ENCODE measurements at places on chromosomes 11 and 22.

DNA sequence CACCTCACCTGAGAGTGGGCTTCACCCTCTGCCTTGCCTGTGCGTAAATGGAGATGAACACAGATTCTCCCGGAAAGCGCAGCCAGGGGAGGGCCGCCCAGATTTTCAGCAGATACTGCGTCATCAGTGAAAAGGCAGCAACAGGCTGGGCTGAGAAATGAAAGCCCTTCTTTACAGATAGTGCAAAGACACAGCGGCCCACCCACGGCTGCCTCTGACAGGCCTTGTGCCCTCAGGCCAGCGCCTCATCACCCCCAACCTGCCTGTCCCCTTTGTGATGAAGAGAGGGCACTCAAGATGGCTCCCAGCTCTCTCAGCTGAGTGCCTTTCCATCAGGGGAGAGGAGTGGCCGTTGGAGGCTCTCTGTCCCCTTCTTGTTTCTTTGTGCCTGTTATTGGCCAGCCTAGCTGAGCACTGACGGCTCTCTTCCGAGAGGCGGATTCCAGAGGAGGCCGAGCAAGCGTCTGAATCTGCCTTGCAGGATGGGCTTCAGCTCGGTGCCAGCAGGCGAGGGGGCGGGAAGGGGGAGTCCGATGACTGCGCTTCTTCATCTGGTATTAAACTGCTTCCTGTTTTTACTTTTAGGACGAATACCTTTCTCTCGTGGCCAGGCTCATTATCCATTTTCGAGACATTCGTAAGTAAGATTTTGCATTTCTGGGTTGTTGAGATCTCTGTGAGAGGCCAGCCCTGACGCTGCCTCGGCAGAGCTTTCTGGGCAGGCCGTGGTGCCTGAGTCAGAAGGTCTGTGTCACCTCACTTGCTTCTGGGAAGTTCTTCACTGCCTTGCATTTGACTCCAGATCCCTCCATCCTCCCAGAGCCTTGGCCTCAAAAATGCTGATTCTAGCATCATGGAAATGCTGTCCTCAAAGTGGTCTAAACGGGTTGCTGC lies 43.7 kb downstream of the MED15 start:
- peak; percentile 52 for DNase-seq

- no peak for DNase-seq
Measured at GRCh38 chr11:62242021-62242420, at the start of gene SCGB1D2. SCGB1D2 (plus strand) TSS chr11:62242239; CDS start chr11:62242308, 69 bp downstream.

DNA sequence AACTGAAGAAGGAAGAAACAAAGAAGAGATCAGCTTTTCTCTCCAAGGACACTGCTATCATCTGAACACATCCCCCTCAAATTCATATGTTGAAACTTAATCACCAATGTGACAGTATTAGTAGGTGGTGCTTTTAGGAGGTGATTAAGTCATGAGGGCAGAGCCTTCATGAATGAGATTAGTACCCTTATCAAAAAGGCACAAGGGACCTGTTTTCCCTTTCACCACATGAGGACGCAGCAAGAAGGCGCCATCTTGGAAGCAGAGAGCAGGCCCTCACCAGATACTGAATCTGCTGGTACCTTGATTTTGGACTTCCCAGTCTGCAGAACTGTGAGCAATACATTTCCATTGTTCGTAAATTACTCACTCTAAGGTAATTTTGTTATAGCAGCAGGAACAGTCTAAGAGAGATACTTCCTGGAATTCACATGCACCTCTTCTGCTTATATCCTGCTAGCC lies 20.9 kb upstream of the CREB3L1 start:
- no peak for DNase-seq

DNA sequence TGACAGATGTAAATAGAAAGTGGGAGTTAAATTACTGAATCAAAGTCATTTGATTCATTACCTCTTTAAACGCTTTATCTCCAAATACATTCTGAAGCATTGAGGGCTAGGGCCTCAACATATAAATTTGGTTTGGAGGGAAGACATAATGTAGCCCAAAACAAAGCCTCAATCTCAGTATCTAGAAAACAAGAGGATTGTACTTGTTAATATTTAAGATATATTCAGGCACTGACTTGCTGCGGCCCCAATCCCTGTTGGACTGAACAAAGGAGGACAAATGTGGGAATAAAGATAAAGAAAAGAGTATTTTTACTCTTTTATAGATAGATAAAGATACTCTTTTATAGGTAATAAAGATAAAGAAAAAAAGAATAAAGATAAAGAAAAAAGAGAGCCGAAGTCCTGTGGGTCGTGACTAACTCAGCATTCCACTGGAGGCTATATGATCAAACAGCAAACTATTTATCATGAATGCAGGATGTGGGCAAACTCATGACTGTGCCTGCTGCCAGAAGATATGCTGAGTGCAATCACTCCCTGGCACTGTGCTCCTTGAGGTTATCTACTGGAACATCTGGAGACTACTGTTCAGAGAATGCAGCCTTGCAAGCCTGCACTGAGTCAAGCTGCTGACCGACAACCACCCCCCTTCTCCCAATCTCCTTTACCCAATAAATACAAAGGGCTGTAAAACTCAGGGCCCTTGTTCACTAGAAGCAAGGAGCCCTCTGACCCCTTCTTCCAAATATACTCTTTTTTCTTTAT lies 6.9 kb downstream of the OR10V1 start:
- peak; percentile 57 for DNase-seq

DNA sequence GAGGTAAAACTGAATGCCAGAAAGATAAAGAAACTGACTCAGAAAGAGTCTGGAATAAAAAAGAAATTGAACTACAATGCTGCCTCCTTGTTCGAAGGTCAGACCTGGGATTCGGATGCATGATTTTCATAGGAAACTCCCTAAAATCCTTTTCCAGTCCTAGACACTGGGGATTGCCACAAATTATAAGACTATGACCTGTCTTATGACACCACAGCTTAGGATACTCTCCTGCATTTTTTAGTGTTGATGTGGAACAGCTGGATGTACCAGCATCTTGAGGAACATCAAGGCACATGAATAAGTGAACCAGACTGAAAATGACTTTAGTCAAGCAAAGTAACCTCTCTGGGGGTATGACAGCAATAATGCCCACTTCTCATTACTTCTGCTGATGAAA lies 9.0 kb downstream of the KIRREL3 start:
- DNase-seq = no peak

- DNase-seq = no peak
Measured at GRCh38 chr11:3380706-3381545, 2.0 kb upstream of the ZNF195 start.

- DNase-seq = no peak
Measured at GRCh38 chr11:12800032-12800671, 125.9 kb downstream of the TEAD1 start.

GRCh38 chr22:39738746-39739145 lies 154.8 kb downstream of the ENTHD1 start:
- no peak for DNase-seq

DNA sequence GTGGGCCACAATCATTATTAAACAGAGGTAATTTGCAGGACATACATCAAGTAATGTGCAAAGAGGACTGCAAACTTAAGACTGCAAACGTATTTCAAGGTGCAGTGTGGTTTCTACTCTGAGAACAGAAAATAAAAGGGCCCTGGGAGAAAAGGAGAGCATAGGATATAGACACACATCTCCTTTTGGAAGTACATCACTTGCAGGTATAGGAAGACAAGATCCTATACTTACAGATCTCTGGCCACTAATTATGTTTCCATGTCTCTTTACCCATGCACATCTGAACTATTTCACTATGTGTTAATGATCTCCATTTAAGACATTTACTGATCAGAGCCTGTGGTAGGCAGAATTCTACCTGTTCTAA lies 47.7 kb downstream of the PIWIL3 start:
- DNase-seq = no peak

- no peak for DNase-seq
Measured at GRCh38 chr22:27461470-27461869, 340.1 kb downstream of the MN1 start.

DNA sequence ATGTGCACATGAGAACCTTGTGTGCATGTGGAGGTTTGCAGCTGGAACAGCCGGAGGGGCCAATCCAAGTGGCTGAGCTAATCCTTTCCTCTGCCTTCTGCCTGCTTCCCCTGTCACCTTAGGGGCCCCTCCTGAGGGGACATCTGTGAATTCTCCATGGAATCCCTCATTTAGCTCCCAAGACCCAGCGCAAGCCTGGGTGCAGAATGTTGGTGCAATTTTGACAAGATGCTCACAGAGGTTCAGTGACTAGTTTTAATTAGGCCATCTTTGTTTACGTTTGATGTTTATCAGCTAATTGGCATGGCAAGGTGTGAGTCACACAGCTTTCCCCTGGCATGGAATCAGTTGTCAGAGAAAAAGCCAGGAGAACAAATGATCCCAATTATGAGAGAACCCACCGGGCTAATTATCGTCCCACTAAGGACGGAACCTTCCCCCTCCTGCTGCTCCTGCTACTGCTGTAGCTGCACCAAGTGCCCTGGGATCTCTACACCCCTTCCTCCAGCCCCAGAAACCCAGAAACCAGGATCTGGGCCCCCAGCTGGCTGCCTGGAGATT lies 63.6 kb upstream of the PAX6 start:
- DNase-seq = no peak

DNA sequence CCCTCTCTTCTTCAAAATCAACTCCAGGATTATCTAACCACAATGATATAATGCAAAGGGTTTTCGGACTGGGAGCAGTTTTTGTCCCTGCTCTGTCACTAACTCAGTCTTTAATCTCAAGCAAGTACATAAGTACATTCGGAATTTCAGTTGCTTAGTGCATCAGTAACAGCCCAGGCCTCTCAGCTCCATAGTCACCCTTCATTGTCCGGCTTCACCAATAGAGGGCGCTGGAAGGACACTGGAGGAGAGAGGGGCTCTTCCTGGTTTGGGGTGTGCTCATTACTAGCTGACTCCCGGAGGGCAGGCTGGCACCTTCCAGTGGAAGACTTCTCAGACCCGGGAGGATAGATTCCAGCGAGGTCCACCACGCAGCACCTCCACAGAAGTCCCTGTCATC lies 90.4 kb upstream of the PDGFD start:
- DNase-seq = peak; percentile 13

- DNase-seq = no peak
Measured at GRCh38 chr22:49332691-49333090, 495.0 kb downstream of the BRD1 start.

DNA sequence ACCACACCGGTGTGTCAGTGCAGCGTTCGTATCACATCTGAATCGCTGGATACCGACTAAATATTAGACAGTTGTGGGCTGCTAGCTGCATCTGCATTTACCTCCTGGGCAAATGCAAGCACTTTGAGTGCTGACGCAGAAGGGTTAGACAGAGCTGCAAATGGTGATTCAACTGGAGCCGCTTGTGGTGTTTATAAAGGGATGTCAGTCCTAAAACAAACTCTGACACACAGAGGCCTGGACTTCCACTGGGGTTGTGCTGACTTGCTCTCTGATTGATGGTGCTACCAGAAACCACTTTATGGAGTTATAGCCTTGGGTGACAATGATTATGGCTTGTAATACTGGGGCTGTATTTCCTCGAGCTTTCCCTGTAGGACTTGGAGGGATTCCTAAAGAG lies 374.4 kb downstream of the NTM start:
- DNase-seq = no peak

GRCh38 chr11:30467176-30467575 lies 119.0 kb downstream of the MPPED2 start:
- DNase-seq = no peak

GRCh38 chr11:64262271-64263002 lies 11.1 kb downstream of the PLCB3 start:
- no peak for DNase-seq

DNA sequence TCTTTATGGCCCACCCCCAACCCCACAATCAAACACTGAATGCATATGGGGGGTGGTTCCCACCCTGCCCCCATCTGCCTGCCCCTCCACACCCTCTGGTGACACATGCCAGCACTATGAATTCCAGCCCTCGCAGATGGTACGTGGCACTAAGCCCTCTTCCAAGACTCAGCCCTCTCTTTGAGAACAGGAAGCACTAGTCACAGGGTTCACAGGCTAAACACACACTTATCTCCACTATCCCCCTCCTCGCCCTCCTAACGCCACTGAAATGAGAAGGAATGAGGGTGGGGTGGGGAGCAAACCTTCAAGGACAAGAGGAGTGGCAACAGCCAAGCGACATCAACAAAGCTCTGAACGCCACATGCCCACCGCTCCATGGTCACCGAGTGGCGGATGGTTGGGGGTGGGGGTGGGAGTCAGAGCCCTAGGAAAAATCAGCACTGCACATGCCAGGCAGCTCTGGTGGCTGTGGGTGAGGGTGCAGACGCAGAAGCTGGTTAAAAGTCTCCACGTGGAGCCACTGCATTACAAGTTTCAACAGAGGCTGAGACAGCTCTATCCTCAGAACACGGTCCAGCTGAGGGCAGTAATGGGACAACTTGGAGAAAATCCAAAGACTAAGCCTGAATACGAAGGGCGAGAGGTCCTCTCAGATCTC lies 33.6 kb downstream of the TMEM184B start:
- no peak for DNase-seq

DNA sequence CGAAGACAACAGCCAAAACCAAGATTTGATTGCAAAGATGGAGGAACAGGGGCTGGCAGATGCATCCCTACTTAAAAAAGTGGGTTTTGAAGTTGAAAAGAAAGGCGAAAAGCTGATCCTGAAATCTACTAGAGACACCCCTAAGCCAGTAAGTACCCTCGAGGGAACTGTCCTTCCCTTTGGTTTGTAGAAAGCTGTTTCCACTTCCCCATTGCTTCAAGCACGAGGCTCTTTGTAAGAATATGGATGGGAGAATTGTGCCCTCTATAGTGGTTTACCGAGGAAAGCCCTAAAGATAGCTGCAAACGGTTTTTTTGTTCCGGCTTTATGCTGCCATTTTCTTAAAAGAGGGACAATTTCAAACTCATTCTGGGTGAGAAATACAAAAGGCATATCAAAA lies 133.9 kb downstream of the WNT7B start:
- peak; percentile 43 for DNase-seq

- no peak for DNase-seq
Measured at GRCh38 chr11:28537822-28538221, 429.6 kb downstream of the METTL15 start.

- peak; percentile 77 for DNase-seq
Measured at GRCh38 chr11:72752088-72752914, at the start of gene ARAP1. ARAP1 (minus strand) TSS chr11:72752408; CDS start chr11:72727128, 25,280 bp downstream.

GRCh38 chr11:38598418-38598817 lies 2000.4 kb upstream of the RAG2 start:
- DNase-seq = no peak

DNA sequence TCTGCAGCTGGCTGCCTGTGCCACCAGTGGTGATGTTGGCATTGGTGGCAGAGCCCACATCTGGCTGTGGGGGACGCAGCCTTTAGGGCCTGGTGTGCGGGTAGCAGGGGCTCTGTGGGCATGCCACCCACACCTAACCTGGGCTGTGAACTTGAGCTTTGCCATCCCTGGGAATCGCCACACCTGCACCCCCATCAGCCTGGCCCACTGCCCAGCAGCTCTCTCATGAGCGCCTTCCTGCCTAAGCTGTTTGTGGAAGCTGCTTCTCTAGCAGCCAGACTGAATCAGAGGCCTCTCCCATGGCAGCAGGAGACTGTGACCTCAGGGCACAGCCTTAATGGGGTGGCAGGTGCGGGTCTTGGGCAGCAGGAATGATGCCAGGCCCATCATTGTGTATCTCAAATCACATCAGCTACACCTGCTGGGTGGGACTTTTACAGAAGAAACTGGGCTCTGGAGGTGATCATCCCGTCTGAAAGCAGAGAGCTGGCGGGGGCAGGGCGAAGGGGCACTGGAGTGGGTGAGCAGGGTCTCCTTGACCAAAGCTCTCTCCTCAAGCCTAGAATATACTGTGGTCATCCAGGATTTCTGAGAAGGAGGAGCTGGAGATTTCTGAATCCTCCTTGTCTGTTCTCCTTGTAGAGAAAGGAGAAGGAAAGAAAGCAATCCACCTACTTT lies 17.8 kb upstream of the CARS1 start:
- no peak for DNase-seq

GRCh38 chr11:69662021-69662698 lies 13.0 kb downstream of the LTO1 start:
- no peak for DNase-seq

Measured in common myeloid progenitor, CD34-positive (primary cell).